ENCODE measurements at places on chromosomes 11 and 22.

DNA sequence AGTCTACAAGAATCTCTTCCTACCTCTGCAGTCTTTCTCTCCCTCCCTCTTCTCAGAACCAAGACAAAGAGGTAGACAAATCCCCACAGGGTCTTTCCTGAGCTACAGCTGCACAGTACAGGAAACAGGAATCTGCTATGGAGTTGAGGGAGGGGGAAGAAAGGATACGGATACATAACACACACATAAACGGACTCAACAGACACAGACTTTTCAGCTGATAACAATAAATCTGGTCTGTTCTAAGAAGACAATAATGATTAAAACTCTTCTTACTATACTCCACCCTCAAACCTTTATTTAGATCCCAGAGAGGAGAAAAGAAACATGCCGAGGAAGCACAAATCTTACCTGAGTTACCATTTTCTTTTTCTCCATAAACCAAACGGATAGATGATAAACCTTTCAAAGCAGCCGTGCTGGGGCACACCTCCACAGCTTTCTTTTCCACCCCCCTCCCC lies 122.2 kb downstream of the APOL5 start:
- DNase-seq, result no peak

DNA sequence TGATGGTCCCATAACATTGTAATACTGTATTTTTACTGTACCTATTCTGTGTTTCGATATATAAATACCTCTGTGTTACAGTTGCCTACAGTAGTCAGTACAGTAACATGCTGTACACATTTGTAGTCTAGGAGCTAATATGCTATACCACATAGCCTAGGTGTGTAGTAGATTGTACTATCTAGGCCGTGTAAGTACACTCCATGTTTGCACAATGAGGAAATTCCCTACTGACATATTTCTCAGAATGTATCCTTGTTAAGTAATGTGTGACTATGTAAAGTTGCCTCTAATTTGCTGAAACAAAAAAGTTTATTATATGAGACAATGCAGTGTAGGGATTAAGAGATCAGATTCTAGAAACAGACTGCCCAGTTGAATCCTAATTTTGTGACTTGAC lies 21.3 kb downstream of the CAPRIN1 start:
- DNase-seq, result no peak

DNA sequence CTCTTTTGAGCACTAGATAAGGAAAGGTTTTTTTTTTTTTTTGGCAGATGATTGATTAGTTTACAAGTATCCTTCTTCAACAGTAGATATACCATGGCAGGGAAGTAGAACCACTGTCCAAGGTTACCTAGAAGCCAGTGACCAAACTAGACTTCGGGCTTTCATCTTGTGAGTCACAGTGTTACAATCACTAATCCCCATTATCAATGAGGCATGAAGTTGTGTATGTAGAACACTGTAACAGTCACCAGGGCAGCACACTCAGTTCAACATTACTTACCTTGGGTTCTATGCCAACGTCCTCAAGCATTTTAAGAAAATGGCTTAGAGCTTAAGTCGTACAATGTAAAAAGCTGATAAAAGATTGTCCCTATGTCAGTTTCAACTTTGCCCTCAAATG lies 430.9 kb downstream of the ETS1 start:
- no peak for DNase-seq

GRCh38 chr22:27212617-27213177 lies 555.3 kb downstream of the MIAT start:
- no peak for DNase-seq

GRCh38 chr11:110857892-110858546 lies 145.8 kb upstream of the ARHGAP20 start:
- no peak for DNase-seq

DNA sequence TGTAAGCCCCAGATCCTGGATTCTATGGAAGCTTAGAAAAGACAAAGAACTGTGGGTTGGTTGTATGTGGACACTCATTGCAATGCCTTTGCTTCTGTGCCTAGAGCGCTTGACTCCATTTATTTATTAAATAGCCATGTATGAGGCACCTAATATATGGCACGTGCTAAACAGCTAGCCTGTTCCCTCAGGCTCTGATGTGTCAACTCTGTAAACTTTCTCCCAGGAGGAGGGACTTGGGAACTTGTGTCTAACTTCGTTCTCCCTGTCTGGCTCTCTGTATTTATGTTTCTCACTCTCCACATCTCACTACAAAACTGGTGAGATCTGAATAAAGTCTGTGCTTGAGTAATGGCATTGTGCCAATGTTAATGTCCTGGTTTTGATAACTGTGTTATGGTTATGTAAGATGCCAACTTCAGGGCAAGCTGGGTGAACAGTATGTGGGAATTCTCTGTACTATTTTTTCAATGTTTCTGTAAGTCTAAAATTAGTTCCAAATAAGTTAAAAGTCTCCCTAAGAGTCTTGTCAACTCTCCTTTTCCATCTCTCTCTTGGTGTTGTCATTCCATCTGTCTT lies 34.1 kb upstream of the ZBTB16 start:
- DNase-seq, result no peak

DNA sequence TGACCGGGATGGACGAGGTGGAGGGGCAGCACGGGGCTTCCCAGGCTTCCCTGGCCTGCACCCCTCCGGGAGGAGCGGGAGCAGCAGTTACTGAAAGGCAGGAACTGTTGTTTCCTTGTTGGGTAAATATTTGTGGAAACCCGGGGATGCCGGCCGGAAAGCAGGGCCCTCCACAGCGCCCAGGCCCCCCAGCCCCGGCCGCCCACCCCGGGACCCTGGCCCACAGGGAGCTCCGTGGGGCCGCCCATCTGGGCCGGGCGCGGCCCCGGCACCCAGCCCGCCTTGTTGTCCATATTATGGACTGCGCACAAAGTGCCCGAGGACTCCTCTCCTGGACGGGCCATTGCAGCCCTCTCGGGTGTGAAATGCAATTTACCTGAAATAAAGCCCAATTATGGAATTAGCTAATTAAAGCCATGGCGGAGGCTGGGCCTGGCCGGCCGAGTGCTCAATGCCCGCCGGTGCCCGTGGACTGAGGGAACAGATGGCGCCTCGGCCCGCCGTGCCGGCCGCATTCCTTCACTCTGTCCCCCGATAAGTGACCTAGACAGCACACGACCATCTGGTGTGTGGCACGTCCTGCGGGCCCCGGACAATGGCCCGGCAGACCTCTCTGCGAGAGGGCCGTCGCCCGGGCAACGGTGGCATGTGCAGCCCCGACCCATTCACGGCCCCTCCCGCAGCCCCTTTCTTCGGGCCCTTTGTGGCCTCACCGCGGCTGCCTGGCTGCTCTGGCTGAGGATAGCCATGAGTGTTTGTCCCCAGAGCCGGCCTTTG lies 35.4 kb downstream of the CDKN1C start:
- DNase-seq, result no peak

- DNase-seq, result no peak
These were observed 1359.9 kb downstream of the LRRC4C start for GRCh38 chr11:40099426-40100161.

GRCh38 chr11:65454311-65454695 lies 31.7 kb downstream of the NEAT1 start:
- DNase-seq, result no peak

GRCh38 chr22:30855266-30855665 lies 113.3 kb downstream of the MORC2 start:
- DNase-seq, result no peak

DNA sequence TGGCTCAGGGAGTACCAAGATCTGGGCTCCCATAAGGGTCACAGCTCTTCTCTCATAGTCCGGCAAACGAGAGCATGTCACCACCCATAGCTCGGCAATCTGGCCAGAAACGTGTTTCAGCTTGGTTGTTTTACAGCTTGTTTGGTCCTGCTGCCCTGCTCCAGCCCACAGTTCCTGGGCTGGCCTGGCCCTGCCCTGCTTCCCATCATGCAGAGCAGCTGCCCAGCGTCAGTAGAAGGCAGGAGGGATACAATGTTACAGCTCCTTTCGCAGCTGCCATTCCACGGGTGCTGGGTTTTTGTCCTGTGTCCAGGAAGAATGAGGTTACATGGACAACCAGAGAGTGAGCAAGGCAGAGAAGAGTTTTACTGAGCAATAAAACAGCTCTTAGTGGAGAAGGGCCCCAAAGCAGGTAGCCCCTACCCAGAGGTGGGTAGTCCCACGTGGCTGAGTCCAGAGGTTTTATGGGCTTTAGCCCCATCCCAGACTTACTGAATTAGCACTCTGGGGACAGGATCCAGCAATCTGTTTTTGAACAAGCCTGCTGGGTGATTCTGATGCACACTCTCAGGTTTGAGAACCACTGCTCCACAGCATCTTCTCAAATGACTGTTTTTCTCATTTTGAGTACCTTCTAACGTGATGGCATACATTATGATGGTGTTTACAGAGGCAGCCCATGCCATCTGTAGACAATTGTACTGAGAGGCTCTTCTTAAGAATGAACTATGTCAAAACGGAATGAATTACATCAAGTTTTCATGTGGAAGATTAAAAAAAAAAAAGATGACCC lies 5.8 kb upstream of the MS4A18 start:
- DNase-seq, result no peak

DNA sequence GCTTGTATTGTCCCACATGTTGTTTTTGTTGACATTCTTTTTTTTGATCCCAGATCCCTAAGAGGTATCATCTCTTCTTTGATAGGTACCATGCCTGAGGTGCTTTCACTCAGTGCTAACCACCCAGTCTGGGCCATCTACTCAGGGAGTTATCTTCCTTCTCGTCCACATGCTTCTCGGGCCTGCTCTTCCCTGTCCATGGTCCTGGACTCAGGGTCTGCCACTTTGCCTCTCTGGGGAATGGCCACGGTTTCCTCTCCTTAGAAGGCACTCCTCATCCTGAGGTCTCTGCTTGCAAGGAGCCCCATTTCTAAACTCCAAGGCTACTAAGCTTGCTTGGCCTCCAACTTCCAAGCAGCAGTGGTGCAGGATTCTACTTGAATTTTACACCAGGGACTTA lies 227.0 kb upstream of the NCAM1 start:
- no peak for DNase-seq

GRCh38 chr11:75402002-75402773 lies 2.9 kb downstream of the RPS3 start:
- no peak for DNase-seq

DNA sequence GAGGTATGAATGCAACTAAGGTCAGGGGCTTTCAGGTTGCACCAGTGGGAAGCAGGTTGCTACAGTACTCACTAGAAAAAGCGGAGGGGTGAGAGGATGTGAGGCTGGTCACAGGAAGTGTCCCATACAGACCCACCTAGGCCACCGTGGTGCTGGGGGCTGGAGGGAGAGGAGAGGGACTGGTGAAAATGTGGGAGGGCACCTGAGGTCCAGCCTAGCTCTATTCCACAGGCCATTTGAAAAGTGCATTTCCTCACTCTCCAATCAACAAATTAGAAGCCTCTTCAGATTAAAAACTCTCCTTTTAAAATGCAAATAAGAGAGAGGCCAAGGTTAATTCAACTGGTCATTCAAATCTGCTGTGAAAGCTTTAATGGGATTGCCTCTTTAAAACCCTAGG lies 38.6 kb upstream of the NCAM1 start:
- DNase-seq, result no peak

GRCh38 chr11:123479048-123479837 lies 49.2 kb downstream of the GRAMD1B start:
- DNase-seq, result no peak

- no peak for DNase-seq
These were observed 49.3 kb downstream of the TSPAN18 start for GRCh38 chr11:44775985-44776446.

- peak; percentile 69 for DNase-seq
These were observed 568 bp downstream of the ALG8 start for GRCh38 chr11:78138694-78139421.

GRCh38 chr11:1656061-1656441 lies 26.5 kb downstream of the KRTAP5-5 start:
- no peak for DNase-seq

GRCh38 chr11:61683961-61684869 lies 4.0 kb downstream of the DAGLA start:
- DNase-seq, result no peak

- DNase-seq, result no peak
These were observed 80.7 kb upstream of the MPPED2 start for GRCh38 chr11:30666817-30667216.

- DNase-seq, result no peak
These were observed 24.8 kb downstream of the PAK1 start for GRCh38 chr11:77449060-77449521.

DNA sequence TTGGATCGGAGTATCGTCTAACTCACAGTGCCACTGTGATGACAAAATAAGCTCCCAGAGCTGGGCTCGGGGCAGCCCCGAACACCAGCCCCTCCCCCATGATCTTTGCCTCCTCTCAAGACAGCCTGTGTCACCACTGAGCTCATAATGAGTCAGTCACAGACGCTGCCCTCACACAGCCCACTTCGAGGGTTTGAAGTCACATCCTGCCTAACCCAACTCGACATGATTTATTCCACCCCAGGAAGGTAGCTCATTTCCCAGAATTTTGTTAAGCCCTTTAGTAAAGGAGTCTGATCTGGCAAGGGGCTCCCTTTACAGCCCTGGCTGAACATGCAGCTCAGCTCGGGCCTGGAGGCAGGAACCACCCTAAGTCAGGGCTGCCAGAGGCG lies 22.8 kb downstream of the MYH9 start:
- DNase-seq, result peak; percentile 87

- no peak for DNase-seq
These were observed 10.2 kb downstream of the DKK3 start for GRCh38 chr11:11998091-11998781.

GRCh38 chr11:134032501-134033091 lies 36.3 kb upstream of the JAM3 start:
- DNase-seq, result no peak

DNA sequence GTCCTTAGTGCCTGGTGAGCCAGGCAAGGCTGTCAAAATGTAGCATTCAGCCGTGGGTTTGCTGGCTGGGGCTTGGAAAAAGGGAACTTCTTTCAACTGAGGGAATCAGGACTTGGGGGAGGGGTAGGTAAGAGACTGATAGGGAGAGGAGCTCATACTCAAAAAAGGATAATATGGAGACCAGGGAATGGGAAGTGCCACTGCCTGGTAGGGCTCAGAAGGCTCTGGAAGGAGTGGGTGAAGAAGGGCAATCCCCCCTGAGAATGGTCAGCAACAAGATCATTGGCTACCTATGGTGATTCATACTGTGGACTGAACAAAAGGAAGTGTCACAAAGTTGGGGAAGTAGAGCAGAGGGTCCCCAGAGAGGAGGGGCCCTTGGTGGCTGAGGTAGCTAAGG lies 1.9 kb downstream of the CNGA4 start:
- DNase-seq, result no peak

DNA sequence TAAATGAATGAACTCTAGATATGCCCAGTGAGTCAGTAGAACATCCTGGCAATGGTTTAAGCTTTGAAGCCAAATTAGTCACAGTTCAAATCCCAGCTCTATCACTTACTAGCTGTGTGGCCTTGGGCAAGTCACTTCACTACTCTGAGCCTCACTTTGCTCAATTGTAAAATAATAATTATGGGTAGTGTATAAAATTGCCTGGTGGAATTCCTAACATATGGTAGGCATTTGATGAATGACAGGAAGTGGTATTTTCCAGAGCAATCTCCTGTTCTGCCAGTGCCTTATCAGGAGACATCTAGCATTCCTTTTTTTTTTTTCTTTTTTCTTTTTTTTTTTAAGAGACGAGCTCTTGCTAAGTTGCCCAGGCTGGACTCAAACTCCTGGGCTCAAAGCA lies 13.0 kb downstream of the SCN4B start:
- DNase-seq, result no peak
